ENCODE measurements at places on chromosomes 1 and 21.

- no peak for DNase-seq
These were observed 68.3 kb downstream of the PLA2G4A start for GRCh38 chr1:186897008-186897407.

- no peak for DNase-seq
These were observed 12.4 kb downstream of the MOV10 start for GRCh38 chr1:112686835-112687234.

DNA sequence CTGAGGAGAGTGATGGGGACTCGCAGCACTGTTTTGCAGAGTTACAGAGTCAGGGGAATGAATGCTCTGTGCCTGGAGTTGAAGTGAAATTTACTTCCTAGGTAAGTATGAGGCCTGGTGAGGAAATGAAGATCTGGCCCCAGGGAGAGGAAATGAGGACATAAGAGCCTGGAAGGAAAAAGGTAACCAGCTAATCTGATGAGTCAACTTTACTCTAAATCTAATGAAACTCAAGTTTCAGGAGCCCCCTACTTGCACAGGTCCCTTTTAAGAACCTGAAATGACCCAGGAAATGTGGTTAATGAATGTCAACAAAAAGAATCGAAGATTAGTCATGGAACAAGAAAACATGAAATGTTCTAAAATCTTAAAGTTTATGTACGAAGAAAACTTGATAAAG is 599.0 kb downstream of the AGBL4 start:
- DNase-seq, result no peak

DNA sequence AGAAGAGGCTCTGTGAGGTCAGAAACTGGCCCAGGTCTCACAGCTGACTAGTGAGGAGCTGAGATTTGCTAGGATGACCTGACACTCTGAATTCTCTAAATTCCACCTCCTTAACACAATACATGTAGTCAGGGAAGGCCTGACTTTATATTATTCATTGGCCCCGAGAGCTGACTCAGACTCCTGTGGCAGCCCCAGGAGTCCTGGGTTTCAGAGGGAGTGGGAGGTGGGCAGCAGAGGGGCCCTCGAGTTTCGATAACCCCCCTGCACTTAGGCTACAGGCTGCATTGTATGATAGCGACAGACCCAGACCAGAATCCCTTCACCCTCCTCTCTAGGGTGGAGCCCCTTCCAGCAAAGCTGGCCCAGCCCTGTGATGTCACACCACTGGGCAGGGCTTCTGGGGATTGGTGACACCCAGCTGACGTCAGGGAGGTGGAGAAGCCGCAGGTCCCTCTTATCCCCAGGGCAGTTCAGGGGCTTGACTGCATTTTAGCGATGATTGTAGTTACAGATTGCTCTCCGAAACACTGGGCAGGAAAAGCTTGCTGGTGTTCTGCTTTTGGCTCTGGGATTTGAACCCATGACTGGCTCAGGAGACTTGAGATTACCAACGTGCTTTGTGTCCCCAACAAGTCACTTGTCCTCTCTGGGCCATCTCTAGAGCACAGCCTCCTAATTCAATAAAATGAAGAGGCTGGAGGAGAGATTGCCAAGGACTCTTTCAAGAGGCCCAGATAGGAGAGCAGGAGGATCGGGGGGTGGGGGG is 17.0 kb upstream of the GPR37L1 start:
- DNase-seq, result no peak

DNA sequence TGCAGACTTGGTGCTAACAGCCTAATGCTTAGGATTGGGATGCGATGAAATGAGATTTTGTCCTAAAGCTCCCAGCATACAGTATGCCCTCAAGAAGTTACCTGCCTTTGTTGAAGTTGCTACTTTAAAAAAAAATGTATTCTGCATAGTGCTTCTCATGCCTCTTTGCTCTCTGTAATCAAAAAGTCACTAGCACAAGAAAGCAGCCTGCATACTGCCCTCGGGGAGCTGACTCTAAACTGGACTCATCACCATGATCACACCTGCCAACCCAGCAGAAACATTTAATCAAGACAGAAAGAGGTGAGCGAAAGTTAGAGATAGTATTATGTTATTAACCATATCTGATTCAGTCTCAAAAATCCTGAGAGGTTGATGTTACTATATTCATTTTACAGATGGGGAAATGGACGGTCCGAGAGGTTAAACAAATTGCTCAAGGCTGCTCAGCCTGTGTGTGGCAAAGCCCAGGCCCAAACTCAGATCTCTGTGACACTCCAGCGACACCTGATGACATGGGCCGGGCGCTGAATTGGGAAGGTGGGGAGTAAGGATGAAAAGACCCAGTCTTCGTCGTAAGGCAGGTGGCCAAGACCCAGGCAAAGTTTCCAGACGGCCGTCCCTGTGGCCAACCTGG is 1.1 kb downstream of the BATF3 start:
- DNase-seq, result no peak

DNA sequence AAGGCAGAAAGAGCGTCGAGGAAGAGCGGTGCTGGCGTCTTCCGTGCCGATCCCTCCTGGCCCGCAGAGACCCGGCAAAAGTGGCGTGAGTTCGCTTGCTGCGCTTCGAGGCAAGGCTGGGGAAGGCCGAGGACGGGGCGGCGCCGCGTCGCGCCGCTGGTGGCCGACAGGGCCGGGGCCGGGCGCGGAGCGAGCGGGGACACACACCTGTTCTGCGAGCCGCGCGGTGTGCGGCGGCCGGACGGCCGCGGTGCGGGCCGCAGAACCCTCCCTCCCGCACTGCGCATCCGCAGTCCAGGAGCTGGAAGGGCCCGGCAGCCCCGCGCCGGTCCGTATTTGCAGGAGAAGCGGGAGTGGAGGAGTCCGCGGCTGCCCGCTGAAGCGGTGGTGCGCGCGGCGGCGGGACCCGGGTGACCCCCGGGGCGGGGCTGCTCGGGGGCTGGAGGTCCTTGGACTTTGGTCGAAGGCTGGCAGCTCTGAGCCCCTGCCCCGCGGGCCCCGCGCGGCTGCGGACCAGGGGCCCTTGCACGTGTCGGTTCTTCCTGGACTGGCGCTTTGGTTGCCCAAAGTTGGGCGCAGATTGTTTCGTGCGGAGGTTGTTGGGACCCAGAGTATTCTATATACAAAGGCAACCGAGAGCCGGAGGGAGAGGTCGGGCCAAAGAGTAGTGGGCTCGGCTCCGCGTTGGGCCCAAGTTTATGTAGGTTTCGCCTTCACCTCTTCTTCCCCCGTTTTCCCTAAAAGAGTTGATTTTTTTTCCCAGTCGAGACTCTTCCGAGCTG is 2.6 kb downstream of the RNF220 start:
- DNase-seq, result no peak

DNA sequence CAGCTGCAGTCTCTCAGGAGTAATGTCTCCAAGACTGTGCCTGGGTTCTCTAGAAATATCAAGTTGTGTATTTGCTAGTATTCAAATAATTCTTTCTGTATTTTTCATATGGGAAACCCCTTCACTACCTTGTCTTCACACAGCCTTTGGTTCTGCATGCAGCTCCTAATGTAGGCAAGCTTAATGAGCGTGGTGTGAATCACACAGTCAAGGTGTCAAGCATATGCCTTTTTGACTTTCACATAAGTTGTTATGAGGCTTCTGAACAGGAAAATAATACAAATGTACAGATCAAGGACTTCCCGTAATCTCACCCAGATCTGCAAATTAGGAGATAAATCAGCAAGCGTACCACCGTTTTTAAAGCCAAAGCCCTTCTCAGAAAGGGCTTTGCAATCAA is at the start of gene FCRL3:
Gene FCRL3, minus strand, starts transcription at position 38 of the 400 bp plus-strand sequence. CDS start 280 bp downstream, outside the sequence.
- DNase-seq, result no peak

DNA sequence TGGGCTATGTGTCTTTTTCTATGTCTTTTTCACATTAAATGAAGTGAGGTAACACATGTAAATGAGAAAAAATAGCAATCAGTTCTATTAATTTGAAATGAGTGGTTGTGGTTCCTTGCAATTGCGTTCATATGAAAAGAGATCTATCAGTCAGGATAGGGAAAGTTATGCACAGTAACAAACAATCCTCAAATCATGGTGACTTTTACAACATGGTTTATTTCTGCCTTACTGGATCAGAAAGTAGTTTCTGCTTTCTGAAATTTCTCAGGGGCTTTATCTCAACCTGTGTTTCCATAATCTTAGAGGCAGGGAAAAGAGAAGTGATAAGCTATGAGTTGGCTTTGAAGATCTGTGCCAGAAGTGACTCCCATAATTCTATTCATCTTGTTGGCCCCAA is 39.0 kb downstream of the DOP1B start:
- DNase-seq, result no peak

DNA sequence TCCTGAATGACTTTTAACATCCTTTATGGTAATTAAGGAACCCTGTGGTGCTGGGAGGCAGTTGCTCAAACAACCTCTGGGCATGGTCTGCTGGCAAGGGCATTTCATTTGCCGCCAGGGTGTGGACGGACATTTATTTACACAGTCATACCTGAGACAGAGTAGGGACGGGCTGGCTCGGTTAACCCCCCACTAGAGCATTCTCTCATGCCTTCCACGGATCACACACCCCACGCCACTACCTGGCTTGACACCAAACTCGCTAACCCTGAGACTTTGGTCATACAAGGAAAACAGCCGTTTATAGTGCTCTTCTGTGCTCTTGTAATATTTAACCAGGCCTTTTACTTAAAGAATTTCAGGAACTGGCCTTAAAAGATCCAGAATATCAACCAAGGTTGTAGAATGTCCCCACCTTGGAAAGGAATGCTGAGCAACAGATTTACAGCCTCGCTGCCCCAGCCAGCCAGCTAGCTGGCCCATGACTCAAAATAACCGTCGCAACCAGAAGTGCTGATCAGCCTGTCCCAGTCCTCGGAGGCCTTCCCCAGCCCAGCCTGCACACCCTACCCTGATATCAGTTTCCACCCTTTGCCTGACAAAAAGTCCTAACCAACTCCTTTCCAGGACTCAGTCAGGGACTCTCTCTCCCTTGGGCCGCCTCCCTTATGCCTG is 6.5 kb upstream of the PDXK start:
- DNase-seq, result no peak

DNA sequence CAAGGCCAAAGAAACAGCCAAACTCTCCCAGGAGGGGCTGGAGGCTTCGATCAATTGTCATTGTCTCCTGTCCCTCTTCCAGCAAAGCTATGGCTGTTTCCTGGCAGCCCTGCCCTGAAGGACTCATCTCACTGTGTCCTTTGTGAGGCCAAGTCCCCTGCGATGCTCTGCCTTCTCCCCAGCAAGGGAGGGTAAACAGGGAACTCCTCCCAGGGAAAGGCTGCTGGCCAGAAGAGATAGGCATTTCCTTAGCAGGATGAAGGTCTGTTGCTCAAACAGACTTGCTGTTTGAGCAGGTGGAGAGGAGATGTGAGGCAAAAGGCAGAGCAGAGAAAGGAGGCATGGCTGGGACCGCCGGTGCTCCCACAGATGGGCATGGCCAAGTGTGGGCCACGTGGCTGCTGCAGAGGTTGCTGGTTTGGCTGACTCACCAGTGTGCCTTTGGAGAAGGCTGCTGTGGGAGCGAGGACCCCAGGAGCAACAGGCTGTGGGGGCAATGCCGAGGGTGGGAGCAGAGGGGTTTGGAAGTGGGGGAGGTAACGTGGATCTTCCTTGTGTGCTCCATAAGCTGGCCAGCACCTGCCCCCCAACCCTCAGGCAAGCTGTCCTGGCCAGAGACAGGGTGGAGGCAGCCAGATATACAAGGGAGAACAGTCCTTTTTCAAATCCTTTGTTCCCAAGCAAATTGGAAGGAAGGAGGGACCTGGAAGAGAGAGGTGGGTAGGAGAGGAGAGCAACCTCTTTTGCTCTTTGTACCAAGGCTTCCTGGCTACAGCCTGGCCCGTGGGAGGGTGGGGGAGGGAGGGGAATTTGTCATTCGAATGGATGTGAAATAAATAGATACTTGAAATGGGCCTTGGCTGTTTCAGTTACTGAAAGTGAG is 449.8 kb downstream of the SIPA1L2 start:
- DNase-seq, result no peak

DNA sequence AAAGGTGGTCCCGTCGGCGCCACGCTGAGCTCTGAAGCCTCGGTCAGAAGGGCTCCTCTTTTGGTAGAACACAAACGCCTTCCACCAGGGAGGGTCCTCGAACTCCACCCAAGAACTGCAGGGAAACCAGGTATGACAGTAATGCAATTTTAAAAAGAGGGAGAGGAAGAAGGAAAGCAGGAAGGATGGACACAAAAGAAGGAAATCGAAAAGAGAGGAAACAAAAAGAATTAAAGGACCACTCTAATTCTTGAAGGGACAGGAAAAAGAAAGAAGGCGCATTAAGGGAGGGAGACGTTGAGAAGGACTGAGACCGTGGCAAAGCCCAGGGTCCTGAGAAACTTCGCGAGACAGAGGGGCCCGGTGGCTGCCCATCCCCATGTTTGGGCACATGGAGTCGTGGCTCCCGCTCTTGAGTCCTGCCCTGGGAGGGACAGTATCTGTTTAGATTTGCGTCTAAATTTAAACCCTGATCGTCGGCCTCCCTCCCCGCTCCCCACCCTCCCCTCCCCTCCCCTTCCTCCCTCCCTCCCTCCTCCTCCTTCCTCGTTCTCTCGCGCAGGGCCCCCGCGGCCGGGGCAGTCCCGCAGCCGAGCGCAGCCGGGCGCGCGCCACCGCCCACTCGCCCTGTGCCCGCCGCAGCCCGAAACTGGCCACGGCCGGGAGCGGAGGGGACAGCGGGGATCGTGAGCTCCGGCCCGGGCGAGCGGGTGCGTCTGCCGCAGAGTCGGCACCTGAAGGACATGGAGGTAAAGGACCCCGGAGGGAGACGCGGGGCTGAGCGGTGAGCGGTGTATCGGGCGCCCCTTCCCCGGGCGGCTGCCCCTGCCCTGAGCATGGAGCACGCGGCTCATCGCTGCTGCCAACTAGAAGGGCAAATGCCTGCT is at the start of gene RCSD1:
Gene RCSD1, plus strand, starts transcription at position 552 of the 887 bp plus-strand sequence. Its CDS starts 192 bp downstream, at position 744.
- DNase-seq, result peak; percentile 45

DNA sequence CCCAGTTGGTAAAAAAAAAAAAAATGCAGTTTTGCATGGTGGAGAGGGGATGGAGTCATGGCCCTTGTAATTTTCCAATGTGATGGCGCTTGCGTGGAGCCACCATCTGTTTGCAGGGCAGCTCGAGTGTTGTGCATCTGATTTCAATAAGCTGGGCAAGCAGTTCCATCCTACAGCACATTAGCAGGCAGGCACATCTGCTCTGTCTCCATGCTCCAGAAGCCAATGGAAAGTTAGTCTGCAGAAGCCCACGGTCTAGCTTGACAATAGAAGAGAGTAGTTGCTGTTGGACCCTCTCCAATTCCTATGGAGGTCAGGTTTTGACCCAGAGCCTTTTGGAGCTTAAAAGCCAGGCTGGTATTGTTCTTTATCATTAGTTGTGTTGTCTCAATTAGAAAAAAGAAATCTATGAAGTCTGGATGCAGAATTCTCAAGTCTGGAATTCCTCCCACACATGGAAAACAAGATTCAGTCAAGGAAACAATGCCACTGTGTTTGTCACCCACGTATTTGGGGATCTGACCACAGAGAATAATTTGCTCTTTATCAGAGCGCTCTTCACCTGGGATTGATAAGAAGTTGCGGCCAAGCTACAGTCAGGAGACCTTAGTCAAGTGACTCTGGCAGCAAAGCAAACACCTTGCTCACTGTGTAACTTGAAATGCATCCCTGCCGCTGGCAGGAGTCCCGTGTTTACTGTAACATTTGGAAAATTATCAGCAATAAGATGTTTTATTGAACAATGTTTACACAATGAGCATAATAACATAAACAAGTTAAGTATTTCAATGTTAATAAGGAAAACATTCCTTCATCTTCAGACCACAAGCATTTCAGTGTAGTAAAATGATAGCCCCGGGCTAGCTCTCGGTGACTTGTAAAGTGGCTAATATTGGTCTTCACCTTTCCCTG is 20.7 kb downstream of the NGF start:
- no peak for DNase-seq

GRCh38 chr1:234592240-234592639 is 17.7 kb downstream of the IRF2BP2 start:
- no peak for DNase-seq

Data from activated naive CD4-positive, alpha-beta T cell (primary cell).